ENCODE measurements at places on chromosomes 3 and 15.

DNA sequence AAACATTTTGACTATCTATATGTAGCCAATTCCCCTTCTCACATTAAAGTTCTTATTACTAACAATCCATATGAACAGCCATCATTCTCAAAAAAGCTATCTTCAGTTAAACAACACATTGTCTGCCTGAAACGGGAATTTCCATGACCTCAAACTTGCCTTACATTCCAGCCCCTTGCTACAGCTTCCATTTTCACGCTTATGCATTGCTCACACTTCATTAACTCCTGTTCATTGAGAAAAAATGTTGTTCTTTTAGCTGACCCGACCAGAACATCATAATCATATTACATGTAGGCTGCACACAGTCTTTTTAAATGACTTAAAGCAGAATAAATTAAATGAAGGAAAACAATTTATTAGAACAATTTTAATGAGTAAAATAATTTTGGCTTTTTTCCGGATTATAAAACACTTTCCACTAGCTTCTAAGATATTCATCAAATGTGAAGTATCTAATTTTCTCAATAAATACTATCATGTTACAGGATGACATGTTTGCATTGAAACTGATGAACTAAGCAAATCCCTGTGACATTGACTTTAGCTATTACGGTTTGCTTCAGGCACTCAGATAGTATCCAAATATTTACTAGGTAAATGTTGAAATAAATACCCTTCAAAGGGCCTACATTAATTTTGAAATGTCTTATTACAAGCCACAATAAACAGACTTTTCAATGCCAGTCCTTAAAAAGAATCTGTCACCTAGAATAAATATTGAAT is 49.9 kb downstream of the P3H2 start:
- DNase-seq: peak; percentile 67

DNA sequence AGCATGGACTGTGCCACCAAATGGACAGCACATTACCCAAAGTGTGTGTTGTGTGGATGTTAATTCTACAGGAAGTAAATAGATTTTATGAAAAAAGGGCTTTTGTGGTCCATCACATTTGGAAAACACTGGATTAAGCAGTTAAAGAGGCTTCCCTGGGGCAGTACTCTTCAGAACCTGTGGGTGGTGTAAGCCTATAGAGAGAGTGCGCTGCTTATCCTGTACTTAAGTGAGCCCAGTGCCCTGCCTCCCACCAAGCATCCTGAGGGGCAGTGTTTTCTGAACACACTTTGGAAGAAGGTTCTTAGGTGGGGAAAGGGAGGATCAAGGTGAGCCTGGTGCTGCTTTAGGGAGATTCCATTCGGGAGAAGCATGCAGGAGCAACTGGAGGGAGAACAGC is 10.9 kb downstream of the TTLL3 start:
- peak; percentile 34 for DNase-seq

- no peak for DNase-seq
These were observed 111.3 kb upstream of the GMNC start for GRCh38 chr3:190973771-190974170.

DNA sequence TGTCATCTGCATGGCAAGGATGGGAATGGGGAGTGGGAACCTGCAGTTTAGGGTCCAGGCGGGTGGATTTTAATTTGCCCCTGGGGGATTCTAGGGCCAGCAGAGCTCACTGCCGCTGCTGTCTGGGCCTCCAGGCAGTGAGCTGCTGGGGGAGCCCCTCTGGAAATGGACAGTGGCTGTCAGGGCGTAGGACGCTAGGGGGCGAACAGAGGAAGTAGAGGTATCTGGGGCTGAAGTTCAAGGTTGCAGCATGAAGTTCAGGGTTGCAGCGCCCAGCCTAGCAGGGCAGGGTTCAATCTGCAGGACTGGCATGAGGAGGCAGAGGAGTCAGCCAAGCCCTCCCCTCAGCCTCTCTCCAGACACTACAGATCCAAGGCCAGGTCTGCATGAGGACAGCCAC is 49.5 kb downstream of the APBA2 start:
- peak; percentile 22 for DNase-seq
